Ammon's horn (tissue), 1 donor: ENCODE measurements at places on chromosomes 4 and X.
A peak's percentile ranks its signal among the peaks of the same experiment; 100 is the strongest.

DNA sequence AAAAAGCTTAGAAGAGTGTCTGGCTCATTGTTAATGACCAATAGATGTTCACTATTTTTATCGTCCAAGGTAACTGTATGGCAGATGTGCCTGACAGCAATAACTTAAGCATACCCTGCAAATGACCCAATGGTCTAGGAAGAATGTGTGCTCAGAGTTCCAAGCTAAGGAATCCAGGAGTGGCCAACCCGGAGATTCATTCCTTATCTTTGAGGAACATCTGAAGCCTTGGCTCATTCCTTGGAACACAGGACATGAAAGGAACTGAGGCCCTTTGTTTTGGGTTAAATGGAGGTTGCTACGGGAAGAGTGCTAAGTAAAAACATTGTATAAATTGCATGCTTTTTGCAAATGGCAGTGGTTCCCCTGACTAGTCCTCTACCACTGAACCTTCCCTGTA is 38.9 kb upstream of the EFNB1 start:
- DNase-seq, result no peak

GRCh38 chr4:110449947-110450346 is 26.0 kb upstream of the ENPEP start:
- no peak for DNase-seq

DNA sequence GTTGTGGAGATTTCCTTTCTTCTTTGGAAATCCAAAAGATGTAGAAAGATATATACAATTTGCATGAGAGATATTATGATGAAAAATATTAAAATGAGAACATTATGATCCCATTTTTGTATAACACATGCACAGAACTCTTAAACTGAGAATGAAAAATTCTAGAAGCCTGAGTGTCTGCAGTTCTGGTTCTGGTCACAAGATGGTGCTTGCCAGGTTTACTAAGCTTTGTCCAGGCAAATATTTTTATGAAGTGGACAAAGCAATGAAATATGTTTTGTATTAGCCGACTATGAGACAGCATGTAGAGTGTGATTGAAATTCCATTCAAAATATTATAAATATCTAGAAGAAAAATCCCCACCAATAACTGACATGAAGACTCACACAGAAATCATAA is 2.2 kb downstream of the PWWP3B start:
- no peak for DNase-seq

GRCh38 chr4:26151615-26152014 is 169.2 kb upstream of the RBPJ start:
- no peak for DNase-seq

DNA sequence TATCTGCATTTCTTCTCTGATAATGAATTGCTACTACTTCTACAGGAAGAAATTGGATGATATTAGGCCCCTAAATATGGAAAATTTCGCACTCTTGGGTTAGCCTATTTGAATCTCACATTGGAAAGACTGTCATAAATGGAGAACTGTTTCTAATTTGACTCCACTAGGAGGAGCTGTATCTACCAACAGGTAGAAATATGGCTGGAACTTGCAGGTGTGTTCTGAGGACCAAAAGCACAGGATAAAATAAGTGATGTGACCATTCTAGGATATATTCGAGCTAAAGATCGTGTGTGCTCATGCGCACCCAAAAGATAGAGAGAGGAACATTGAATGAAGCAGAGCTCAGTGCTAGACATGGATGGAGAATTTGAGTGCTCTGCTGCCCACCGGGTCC is 4.8 kb upstream of the NKAP start:
- no peak for DNase-seq

DNA sequence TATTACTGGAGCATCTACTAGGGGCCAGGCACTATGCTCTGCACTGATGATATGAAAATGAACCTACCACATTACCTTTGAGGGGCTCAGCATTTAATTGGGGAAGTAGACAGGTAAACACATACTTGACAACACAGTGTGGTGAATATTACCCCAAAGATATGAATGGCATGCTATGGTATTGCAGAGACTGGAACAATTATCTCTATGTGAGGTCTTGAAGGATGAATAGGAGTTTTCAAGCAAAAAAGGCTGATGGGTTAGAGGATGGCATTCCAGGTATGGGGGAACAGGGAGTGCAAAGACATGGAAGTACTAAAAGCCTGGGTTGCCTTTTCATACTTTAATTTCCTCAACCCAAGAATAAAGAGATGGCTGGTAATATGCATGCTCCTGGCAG is 59.1 kb upstream of the CAPN6 start:
- no peak for DNase-seq

DNA sequence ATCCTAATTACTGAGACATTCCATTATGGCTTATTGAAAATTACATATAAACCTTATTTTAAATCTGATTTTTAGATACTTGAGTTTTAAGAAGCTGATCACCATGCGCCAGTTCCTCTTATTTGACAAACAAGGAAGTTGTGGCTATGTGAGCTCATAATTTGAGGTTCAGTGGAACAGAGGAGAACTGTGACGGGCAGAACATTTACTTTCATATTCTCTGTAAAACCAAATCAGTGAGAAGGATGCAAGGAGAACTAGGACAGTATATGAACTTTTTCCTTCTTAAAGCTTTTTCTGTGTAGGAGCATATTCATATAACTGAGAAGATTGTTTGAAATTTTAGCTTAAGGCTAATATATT is 25.3 kb downstream of the STIM2 start:
- peak; percentile 64 for DNase-seq

GRCh38 chr4:87926554-87927098 is 48.9 kb upstream of the SPP1 start:
- DNase-seq, result no peak
